ENCODE measurements at places on chromosomes 3 and 15.
A peak's percentile ranks its signal among the peaks of the same experiment; 100 is the strongest.

GRCh38 chr3:111853068-111853467 lies 6.0 kb upstream of the PHLDB2 start:
- no peak for DNase-seq

DNA sequence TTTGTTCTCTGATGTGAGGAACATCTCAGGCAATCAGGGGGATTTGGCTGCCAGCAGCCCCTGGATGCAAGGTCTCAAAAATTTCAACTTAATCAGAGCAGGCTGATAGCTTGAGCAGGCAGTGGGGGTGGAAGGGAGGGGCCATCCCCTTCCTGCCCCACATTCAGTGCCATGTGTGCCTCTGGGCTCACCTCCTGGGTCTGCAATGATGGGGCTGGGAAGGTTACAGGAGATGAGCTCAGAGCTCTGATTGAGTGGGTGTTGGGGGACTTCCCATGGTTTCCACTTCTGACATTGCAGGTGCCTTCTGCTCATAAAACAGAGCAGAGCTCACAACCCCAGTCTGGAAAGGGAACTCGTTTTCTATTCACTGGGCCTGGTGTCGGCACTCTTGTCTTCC lies 37.0 kb downstream of the PARP16 start:
- no peak for DNase-seq

- DNase-seq = no peak
These were observed 16.1 kb downstream of the AMOTL2 start for GRCh38 chr3:134357914-134358811.

DNA sequence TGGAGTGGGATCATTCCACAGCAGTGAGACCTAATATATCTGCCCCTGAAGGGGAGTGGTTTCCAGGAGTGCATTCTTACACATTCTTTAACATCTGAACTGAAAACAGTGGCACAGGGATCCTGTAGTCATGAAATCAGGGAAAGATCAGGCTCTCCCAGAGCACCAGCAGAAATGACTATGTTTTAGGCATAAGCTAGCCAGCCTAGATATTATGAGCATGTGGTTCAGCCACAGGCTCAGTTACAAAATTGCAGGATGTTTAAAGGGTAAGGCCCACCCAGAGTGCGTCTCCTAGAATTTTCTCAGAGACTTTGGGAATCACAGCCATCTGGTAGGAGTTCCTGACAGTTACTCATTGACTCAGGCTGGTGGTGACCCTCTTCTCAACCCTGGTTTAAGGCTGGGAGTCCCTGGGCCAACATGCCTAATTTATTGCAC lies 20.9 kb downstream of the FSTL1 start:
- no peak for DNase-seq

GRCh38 chr3:50853936-50854335 lies 179.2 kb downstream of the DOCK3 start:
- DNase-seq = no peak

GRCh38 chr3:115254492-115255196 lies 107.6 kb upstream of the ZBTB20 start:
- DNase-seq = no peak

GRCh38 chr3:52714335-52715302 lies 8.7 kb downstream of the SPCS1 start:
- no peak for DNase-seq

DNA sequence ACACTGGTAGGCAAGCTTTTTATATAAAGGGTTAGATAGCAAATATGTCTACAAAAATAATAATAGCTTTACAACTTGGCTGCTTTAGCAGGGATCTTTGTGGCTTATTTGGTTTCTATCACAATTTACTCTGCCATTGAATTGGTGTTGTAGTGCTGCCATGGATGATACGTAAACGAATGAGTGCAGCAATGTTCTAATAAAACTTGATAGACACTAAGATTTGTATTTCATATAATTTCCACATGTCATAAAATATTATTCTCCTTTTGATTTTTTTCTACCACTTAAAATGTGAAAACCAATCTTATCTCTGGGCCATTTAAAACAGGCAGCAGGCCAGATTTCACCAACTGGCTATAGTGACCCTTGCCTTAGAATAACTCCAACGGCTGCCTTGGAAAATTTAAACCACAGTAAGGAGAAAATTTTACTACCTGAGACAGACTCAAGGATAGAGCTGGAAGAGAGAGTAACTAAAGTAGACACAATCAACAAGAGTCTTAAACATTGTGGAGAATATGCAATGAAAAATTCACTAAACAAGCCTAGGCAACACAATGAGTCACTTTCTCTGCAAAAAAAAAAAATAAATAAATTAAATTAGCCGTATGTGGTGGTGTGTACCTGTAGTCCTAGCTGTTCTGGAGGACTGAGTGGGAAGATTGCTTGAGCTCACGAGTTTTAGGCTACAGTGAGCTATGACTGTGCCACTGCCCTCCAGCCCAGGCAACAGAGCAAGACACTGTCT lies 8.1 kb downstream of the NPHP3 start:
- DNase-seq = no peak

GRCh38 chr3:43288850-43289249 lies 2.5 kb downstream of the SNRK start:
- DNase-seq = no peak

GRCh38 chr15:65804252-65804931 lies 12.3 kb upstream of the DENND4A start:
- peak; percentile 77 for DNase-seq

GRCh38 chr3:55692295-55692956 lies 205.3 kb upstream of the WNT5A start:
- no peak for DNase-seq

- DNase-seq = no peak
These were observed 59.5 kb downstream of the PIK3CB start for GRCh38 chr3:138775254-138775595.

GRCh38 chr3:196177967-196178366 lies 33.2 kb downstream of the ZDHHC19 start:
- no peak for DNase-seq

GRCh38 chr15:31217566-31218270 lies 108.9 kb upstream of the KLF13 start:
- DNase-seq = no peak

- DNase-seq = no peak
These were observed 50.0 kb downstream of the HSPBAP1 start for GRCh38 chr3:122743581-122744120.

- DNase-seq = no peak
These were observed 88.5 kb upstream of the ABHD17C start for GRCh38 chr15:80606511-80607071.

DNA sequence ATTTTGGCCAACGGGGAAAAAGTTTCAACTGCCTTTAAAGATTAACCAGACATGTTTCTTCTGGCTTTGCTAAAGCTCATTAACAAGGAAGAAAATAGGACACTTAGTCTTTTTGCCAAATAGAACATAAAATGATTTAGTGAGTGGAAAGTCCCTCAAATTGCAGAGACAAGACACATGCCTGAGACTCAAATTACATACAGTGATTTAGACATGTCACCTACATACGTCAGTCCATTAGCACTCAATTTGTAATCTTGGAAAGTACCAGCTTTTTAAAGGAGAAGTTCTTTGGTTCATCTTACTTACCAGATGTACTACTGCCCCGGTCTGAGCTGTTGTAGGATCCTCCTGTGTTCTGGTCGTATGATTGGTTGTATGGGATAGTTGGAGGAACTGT lies 1134.2 kb downstream of the ROBO1 start:
- no peak for DNase-seq

GRCh38 chr15:68403161-68403941 lies 28.6 kb downstream of the ITGA11 start:
- no peak for DNase-seq

GRCh38 chr15:66615846-66616245 lies 50.0 kb upstream of the LCTL start:
- no peak for DNase-seq

GRCh38 chr3:72248389-72248761 lies 463.4 kb upstream of the PROK2 start:
- DNase-seq = no peak

- no peak for DNase-seq
These were observed 134.8 kb downstream of the RBMS3 start for GRCh38 chr3:29415482-29416223.

DNA sequence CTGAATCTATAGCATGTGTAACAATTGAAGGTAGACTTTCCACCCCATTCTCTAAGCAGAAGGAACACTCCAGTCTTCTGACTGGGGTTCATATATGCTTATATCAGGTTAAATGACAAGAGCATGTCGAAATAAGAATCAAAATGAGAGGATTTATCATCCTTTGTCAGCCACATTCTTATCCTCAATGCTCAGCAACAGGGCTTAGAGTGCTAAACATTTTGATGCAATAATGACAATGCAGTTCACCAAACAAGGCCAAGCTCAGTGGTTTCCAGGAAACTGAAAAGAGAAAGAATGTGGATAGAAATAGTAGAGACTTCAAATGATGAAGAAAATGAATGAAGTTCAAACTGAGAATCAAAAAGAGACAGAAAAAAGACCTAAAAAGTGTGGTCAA lies 78.0 kb downstream of the FSIP1 start:
- DNase-seq = no peak

- no peak for DNase-seq
These were observed 149.6 kb downstream of the MAGI1 start for GRCh38 chr3:65888980-65889706.

DNA sequence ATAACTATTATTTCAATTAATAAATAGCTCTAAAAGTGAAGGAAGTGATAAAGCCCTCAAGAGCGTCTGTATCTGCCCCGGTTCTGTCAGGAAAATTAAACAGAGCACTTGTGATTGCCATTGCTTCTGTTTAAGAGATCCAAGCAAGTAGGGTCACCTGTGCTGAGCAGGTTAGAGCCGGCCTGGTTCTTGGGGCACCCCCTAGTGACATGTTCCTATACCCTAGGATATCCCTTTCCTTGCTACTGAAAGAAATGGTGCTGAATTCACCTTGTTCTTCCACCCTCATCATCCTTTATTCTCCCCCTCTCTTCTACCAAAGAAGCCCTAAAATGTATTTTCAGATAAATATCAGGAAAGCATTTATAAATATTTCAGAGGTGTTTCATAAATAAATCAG lies 323.5 kb downstream of the RORA start:
- no peak for DNase-seq

GRCh38 chr3:104555728-104556127 lies 811.0 kb upstream of the ALCAM start:
- no peak for DNase-seq

DNA sequence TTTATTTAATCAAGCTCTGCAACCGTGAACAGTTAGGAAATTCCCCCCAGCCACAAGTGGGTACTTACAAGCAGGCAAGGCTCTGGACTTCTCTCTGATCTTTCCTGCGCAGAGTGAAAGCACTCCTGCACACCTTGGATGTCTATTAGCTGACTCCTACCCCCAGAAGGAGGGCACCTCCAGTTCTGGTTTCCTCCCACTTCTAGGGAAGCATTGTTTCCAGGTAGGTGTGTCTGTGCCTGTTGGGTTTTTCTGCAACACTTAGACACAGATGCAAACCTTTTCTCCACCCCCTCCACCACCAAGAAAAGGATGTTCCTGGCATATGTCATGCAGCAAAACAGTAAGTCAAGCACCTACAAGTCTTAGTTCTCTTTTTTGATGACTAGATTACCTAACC lies at the start of gene ZBED2:
TSS of gene ZBED2 (minus strand) at position 115 of the 400 bp plus-strand sequence. CDS start 1,145 bp downstream, outside the sequence.
- no peak for DNase-seq

GRCh38 chr3:145006271-145006670 lies 1034.6 kb downstream of the DIPK2A start:
- no peak for DNase-seq
